ENCODE measurements at places on chromosomes 16 and 17.

- no peak for DNase-seq
Measured at GRCh38 chr16:55009581-55009980, 78.9 kb downstream of the IRX5 start.

DNA sequence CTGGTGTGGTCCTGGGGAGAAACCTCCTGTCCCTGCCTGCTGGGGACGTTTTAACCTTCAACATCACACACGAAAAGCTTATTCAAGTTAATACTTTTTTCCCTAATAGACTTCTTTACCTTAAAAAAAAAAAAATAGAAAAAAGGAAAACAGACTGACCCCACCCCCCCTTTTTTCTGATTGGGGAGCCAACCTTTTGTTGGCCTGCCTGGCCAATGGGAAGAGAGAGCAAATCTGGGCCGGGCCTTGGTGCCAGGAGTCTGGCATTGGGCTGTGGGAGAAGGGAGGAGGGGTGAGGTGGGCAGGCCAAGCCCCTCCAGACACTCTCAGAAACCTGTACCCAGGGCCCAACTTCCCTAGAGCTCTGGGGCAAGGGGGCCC is 3.0 kb downstream of the CBX8 start:
- no peak for DNase-seq

GRCh38 chr17:77228816-77229215 is 88.0 kb downstream of the SEC14L1 start:
- DNase-seq = no peak

DNA sequence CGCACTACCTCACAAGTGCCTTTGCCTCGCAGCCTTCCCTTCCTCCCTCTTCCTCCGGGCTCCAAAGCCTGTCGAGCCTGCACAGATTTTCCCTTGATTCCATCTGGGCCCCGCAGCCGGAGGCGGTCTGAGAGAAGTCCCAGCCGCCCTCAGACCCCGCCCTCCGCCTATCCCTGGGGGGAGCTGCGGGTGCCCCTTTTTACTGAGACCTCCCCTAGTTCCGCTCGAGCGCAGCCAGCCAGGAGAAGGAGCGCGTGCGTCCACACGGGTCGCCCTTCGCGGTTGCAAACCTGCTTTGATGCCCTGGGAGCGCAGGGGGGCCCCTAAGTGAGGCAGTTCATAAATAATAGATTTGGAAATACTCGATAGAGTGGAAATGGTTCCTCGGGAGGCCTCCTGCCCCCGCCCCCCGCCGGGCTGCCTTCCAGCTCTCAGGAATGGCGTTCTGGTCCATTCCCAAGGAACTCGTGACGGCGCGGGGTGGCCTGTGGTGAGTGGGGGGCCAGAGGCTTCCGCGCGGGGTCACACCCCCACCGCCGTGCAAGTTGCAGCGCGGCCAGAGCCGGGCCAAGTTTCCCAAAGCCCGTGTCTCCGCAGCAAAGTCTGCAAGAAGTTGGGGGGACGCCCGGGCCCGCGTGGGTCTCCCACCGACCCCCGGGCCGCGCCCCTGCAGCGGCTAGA is 610 bp downstream of the C16orf74 start:
- peak; percentile 84 for DNase-seq

DNA sequence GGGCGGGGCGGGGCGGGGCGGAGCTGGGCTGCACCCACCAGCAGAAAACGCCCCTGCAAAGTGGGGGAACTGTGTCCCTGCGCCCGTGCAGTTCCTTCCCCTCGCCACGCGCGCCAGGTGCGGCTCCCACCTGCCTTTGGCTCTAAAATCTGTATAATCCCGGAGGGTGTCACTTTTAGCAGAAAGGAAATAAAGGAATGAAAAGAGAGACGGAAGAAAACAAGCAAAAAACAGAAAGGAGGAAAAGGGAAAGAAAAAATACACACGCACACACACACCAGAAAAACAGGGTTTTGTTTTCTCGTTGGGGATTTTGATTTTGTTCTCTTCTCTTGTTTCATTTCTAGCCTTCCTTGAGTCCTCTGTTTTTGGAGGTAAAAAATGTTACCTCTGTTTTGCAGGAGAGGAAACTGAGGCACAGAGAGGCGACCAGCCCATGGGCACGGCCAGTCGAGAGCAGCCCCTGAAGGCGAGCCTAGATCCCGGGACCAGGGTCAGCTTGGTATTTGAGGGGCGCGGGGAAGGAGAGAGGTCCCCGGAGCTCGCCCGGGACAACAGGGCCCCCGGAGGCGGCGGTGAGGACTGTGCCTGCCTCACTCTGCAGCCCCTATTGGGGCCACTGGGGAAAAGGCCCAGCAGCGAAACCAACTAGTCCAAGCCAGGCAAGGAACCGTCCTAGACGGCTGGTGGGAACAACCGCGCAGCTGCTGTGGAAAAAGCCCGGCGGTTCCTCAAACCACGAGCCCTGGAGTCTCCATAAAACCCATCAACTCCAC is 594 bp upstream of the CARHSP1 start:
- peak; percentile 46 for DNase-seq

DNA sequence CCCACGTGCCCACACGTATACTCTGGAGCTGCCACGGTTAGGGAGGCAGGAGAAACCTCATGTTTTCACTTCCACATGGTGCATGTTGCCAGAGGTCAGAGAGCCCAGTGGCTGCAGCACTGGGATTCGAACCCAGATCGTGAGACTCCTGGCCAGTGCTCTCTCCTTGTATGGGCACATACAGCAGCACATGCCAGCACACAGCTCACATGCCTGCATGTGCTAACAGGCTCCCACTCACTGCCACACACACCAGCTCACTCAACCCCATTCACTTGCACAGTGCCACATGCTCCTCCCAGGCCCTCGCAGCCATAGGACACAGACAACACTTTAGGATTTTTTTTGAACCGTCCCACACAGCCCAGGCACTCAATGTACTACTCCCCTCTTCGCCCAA is 49.5 kb upstream of the MRPS23 start:
- no peak for DNase-seq

- DNase-seq = no peak
Measured at GRCh38 chr16:55735120-55735781, 79.5 kb downstream of the SLC6A2 start.
